ENCODE measurements at places on chromosomes 12 and 14. TPM values are rescaled to one million over a fixed set of nuclear protein-coding genes. Genes with fewer than 3 reads are reported as not detected.

GRCh38 chr14:57814726-57815125, 51.2 kb downstream of the SLC35F4 start:
- DNase-seq = no peak

- DNase-seq = no peak
Observed at GRCh38 chr14:54556535-54556934, 10.4 kb upstream of the SAMD4A start.

DNA sequence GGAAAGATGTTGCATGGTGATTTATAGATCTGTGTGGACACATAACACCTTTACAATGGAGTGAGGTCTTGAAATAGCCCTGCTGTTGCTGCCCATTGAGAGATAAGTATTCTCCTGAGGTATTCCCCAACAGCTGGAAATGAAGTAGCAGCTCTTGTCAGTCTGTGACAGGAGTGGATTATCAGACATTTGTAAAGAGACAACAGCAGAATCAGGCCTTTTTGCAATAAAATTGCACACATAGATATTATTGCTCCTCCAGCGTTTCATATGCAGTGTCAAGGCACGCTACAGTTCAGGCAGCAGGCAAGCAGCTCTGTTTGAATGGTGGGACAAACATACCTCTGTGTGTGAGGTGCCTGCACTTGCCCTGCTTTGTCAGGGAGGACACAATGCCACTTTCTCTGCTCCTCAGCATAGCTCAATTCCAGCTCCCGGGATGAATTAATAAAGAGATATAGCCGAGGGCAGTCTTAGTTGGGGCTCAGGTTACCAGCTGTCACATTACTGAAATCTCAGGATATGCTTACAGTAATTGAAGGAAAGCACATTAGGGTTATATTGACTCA, 49.4 kb downstream of the BICD1 start:
- DNase-seq = peak; percentile 17

- no peak for DNase-seq
Observed at GRCh38 chr14:95713596-95714371, at the start of gene TCL1A. Gene TCL1A, minus strand, starts transcription at chr14:95714125. Its CDS starts 59 bp downstream, at chr14:95714066.

GRCh38 chr12:32302218-32303173, 96.9 kb upstream of the FGD4 start:
- peak; percentile 39 for DNase-seq

DNA sequence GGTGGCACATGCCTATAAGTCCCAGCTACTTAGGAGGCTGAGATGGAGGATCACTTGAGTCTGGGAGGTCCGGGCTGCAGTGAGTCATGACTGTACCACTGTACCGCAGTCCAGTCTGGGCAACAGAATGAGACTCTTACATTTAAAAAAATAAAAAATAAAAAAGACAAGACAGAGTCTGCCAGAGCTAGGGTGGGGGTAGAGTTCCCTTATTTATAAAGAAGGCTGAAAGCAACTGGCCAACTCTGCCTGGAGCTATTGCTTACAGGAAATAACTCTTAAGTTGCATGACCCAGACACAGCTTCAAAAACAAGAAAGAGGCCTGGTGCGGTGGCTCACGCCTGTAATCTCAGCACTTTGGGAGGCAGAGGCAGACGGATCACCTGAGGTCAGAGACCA, 31.5 kb downstream of the NUMB start:
- DNase-seq = no peak

Gene ANKS1B
- 0.38 TPM for total RNA-seq

Gene OTOGL
- total RNA-seq = under 0.01 TPM

Gene CDC42BPB
- total RNA-seq = 85.6 TPM

Gene OR6C2
- not detected for total RNA-seq

Gene PPP2R5E
- total RNA-seq = 14.5 TPM

Gene MANSC1
- 2.6 TPM for total RNA-seq

Gene CCDC91
- total RNA-seq = 26.3 TPM
